ENCODE measurements at places on chromosomes 16 and 17.

DNA sequence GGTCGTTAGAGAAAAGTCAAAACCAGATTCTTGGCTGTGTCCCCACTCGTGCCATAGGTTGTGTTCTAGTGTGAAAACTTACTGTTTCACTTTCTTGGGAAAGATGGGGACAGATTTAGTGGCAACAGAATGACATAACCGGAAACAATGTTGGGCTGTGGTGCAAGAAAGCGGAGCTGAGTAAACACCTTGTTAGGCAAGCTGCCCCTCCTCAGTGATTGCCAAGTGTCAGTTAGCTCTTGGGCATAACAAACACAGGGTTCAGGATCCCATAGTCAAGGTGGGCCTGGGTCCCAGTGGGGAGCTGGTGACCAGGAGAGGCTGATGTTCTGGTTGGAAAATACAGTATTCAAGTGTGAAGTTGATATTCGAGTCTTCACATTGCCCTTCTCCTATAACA is 15.4 kb downstream of the UBN1 start:
- no peak for DNase-seq

- DNase-seq = peak; percentile 56
Observed at GRCh38 chr17:29292992-29293889, 707 bp downstream of the NUFIP2 start.

DNA sequence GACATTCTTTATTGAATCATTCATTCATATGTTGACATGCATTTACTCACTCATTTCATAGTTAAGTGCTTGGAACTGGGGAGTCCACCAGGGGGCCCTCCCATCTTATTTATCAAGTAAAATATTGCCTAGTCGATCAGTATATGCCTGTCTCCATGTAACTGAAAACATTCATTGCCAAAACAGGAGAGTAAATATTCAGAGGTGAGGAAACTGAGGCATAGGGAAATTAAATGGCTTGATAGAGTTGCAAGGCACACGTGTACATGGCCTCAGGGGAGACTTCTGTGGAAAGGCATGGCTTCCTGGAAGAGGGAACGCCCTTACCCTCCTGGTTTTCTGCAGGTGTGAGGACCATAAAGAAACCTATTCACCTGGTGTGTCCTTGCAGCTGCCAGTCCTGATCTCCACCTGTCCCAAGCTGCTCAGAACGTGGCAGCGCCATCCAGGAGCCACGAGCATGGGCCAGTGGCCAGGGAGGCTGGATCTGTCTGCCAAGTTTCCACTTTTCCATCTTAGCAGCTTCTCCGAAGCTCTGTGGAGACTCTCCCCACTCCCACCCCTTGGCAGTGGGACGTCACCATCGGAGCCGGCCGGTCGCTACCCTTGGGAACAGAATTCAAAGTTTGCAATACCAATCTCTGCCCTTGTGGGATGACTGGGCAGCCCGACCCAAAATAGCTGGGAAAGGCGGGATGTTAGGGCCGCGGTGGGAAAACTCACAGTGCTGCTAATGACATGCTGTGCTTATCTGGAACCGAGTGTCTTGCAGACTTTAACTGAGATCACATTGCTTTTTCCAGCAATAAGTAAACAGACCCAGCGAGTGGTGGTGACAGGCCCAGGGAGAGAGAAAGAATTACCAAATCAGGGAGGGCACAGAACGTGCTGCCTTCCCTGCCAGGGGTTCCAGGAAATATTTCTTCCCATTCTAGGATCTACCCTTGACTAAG is 4.1 kb upstream of the C1QTNF1 start:
- peak; percentile 24 for DNase-seq

GRCh38 chr16:85847036-85847435 is 47.5 kb downstream of the COX4I1 start:
- no peak for DNase-seq

GRCh38 chr17:933312-934073 is 46.1 kb downstream of the NXN start:
- no peak for DNase-seq

DNA sequence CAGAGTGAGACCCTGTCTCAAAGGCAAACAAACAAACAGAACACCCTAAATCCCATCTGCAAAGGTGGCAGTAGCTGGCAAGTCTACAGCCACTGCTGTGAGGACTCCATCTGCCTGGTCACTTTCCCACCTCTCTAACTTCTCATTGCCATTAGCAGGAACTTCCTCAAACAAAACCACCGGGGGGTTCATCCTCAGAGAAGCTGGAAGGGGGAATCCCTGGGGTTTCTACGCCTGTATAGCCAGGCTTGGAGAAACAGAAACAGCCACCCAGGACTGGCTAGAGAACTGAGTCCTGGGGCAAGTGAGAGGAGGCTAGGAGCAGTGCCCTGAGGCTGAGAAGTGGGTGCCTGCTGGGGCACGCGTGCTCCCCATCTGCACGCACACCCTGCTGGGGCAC is 7.3 kb downstream of the RPH3AL start:
- DNase-seq = no peak

DNA sequence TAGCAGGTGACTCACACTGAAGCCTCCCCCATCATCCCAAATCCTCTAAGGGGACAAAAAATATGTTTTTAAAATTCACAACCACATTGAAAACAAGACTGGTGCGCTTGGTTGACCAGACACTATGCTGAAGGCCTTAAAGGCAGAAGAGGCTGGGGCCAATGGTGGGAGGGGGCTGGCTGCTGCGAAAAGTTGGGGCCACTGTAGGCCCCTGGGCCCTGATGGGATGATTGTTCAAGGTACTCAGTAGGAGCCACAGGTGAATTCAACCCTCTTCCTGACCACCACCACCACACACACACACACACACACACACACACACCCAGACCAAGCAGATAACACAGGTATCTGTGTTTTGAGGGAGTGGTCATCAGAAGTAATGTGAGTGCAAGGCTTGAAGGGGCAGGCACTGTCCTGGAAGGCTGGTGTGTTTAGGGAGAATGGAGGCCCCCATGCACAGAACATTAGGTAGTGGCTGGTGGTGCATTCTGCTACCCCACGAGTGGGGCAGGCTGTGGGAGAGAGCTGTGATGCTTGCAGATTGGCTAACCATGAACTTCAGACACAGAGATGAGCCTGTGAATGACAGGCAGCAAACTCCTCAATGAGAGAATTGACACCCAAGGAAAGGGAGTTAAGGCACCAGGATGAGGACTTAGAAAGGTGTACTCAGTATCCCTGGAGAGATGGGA is 55.0 kb downstream of the NT5M start:
- DNase-seq = no peak
